Activated naive CD8-positive, alpha-beta T cell treated with anti-CD3 and anti-CD28 coated beads, Interleukin-2, amount 50 U/mL, for 24 hours (primary cell): ENCODE measurements at places on chromosomes 1 and 21.

DNA sequence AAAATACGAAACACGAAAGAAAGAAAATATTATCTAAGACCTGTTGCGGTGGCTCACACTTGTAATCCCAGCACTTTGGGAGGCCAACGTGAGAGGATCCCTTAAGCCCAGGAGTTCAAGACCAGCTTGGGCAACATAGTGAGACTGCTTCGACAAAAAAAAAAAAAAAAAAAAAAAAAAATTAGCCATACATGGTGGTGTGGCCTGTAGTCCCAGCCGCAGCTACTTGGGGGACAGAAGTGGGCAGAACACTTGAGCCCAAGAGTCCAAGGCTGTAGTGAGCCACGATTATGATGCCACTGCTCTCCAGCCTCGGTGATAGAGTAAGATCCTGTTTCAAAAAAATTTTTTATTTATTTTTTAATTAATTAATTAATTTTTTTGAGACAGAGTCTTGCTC, 1.5 kb upstream of the RAB13 start:
- no peak for DNase-seq

- DNase-seq, result no peak
Measured at GRCh38 chr1:202698276-202698675, 12.0 kb downstream of the SYT2 start.

- no peak for DNase-seq
Measured at GRCh38 chr1:46480959-46481646, 8.5 kb upstream of the DMBX1 start.

DNA sequence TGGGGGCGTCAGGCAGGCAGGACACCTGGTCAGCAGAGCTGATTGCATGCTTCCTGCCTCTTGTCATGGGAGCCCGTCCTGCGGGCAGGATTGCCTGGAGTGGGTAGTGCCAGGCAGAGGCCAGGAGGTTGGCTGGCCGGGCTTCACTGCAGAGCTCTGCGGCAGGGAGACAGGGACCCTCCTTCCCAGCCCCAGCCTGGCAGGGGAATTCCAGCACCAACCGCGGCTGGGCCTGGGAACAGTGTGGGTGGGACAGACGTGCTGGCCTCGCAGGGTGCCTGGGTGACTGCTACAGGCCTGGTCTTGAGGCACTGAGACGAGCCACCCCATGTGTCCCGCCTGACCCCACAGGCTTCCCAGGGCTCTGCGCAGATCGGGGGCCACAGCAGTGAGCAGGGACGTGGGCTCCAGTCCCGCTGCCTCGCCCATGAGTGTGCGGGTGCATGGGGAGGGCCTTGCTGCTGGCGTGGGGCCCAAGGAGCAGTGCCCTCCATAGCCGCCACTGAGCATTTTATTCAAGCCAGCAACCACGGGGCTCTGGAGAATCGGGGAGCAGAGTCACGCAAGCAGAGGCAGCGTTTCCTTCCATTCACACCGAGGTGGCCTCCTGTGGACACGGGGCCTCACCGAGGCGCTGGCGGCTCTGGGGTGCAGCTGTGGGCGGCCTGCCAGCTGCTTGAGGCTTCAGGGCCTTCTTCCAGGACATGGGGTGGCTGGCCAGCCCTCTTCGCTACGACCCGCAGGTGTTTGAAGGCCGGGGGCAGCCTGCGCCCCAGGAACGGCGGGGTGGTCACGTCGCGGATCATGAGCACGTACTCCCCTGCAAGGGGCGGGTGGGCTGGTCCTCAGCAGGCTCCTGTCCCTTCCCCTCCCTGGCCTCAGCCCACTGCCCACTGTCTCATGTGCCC, 70.3 kb downstream of the MORN1 start:
- no peak for DNase-seq

GRCh38 chr1:22402356-22403053, 49.1 kb upstream of the ZBTB40 start:
- DNase-seq, result no peak

GRCh38 chr1:147241934-147242448, 493 bp upstream of the CHD1L start:
- no peak for DNase-seq

DNA sequence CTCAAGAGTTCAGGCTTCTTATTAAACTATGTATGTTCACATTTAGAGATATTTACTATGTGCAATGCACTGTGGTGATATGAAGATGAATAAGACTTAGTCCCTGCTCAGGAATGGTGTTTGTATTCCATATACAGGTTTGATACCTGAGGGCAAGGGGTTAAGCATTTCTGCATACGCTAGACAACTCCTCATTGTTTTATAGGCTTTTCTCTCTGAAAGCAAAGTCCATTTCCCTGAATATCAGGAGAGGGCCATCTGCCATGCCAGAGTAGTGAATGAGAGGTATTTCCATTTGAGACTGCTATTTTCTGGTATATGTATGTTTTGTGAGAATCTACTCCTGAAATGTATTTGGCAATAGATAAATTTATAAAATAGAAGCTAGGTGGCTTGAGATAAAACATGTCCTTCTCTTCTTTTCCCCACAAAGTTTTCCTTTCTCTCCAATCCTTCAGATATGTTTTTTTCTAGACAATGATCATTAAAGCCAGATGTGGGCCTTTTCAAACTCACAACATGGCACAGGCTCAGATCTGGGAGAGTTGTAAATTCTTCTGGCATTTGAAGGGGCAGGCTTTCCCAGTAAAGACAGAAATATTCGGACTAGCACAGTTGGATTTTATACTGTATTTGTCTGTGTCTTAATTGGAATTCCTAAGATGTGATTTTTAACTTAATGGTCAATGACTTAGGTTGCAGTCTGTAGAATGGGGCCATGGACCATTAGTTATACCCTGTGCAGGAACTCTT, 73.3 kb upstream of the WDR26 start:
- DNase-seq, result no peak

DNA sequence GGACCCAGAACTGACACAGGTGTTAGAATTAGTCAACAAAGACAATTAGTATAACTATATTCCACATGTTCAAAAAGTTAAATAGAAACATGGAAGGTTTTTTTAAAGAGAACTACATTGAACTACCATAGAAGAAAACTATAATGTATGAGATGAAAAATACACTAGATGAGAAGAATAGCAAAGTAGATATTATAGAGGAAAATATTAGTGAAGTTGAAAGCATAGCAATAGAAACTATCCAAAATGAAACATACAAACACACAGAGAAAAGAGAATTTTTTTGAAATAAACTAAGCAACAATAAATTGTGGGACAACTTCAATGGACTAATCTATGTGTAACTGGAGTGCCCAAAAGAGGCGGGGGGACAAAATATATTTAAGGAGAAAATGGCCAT, 8.0 kb upstream of the HEATR1 start:
- no peak for DNase-seq

- DNase-seq, result no peak
Measured at GRCh38 chr1:85058311-85058710, 10.0 kb upstream of the MCOLN3 start.

DNA sequence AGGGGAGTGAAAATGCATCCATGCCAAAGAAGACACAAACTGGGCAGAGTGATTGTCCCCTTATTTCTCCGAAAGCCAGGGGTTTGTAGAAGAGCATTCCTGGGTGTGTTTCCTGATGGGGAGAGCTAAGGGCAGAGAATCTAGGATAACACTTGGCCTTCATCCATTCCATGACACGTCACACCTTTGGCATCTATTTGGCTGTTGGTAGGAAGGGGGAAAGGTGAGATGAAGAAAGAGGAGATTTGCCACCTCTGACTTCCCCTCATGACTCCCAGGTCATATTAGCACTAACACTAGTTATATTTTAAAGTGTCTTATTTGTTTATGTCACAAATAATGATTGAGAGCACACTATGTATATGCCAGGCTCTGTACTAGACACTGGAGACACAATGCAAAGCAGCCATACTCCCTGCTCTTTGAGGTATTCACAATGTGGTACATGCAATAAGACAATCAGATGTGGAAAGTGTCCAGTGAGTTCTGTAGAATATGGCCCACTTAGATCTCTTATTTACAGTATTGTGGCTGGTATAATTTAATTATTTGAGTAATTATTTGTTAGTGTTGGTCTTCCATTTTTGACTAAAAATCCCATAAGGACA, 54.5 kb upstream of the GADD45A start:
- DNase-seq, result no peak
